HT1080 (cell line): ENCODE measurements at places on chromosomes 4 and X. TPM values are rescaled to one million over a fixed set of nuclear protein-coding genes. Genes with fewer than 3 reads are reported as not detected.

- peak; percentile 17 for DNase-seq
Measured at GRCh38 chr4:164501074-164501473, 252.9 kb upstream of the SMIM31 start.

DNA sequence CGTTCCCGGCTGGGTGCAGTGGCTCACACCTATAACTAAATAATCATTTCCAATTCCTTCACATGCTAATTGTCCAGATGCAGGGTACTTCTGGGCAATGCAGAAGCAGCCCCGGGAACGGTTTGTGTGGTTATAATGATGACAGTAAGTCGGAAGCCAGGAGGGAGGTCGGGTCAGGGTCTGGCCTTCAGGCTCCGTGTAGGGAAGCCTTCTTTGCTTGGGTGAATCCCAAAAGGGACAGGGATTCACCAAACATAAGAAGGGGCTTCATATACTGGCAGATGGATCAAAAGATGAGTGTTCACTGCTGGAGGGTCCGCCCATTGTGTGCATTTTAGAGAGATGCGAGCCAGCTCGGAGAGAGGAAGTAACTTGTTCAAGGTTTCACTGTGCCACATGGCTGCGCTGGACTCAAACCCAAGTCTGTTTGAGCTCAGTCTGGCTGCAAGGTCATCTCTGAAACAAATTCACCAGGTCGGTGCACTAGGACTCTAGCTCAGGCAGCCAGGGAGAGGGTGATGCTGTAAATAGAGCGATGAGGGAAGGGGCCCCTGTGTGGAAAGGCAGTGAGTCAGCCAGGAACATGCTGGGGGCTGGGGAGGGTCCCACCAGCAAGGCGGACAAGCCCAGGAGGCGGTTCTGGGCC, 4.8 kb upstream of the KIAA0232 start:
- no peak for DNase-seq

DNA sequence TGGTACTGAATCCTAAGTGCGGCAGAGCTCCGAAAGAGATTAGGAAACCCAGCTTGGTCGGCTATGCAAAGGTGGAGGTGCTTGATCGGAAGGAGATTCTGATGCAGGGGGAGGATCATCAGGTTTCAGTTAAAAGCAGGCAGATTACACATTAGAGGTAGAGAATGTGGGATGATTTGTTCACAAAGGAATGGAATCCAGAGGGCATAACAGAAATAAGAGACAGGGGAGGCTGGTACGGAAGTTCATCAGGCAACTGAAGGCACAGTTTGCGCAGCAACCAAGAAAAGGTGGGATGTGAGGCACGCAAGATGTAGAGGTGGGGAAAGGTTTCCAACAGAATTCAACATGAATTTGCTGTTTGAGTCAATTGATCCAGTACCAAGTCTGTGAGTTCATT, 424 bp upstream of the ZNF330 start:
- DNase-seq, result peak; percentile 8

DNA sequence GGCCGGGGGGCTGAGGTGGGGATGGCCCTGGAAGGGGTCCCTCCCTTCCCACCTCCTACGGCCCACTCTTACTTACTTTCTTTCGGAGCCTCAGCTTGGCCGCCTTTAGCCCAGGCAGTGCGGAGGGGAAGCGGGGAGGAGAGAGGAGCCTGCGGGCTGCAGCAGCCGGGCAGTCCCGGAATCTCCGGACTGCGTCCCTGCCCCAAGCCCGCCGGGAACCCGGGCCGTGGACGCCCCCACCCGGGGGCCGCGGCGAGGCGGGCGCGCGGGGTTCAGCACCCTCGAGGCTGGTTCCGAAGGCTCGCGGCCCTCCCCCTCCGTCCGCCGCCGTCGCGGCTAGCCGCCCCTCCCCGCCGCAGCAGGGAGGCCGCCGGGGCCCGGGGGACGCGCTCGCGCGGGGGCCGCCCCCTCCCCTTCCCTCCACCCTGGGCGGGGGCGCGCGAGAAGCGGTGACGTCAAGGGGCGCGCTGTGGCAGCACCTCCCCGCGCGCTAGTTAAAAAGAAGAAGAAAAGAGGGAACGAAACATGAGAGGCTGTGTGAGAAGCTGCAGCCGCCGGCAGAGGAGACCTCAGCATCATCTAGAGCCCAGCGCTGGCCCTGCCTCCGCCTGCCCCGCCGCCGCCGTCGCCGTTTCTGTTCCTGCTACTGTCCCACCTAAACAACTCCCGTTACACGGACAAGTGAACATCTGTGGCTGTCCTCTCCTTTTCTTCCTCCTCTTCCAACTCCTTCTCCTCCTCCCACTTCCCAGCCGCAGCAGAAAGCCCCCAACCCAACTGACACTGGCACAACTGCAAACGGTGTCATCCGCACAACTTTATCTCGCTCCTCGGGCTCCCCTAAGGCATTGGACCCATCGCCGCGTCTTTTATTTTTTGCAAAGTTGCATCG, at the start of gene HHIP:
TSS of gene HHIP (plus strand) at position 526 of the 892 bp plus-strand sequence. CDS start 520 bp downstream, outside the sequence.
- DNase-seq, result peak; percentile 82

- peak; percentile 31 for DNase-seq
Measured at GRCh38 chrX:131675596-131676194, 131.8 kb downstream of the OR13H1 start.

DNA sequence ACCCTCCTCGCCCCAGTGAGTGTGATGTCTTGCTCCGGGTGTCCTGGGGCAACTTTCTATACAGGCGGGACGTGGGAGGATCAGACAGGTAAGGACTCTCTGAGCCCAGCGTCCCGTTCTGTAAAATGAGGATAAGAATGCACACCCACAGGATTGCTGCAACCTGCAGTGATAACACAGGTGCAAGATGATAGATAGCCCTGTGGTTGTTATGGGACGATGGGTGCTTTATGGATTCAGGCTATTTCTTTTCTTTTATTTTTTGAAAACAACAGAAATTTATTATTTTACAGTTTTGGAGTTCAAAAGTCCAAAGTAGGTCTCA, 28.6 kb downstream of the BEX3 start:
- DNase-seq, result no peak

DNA sequence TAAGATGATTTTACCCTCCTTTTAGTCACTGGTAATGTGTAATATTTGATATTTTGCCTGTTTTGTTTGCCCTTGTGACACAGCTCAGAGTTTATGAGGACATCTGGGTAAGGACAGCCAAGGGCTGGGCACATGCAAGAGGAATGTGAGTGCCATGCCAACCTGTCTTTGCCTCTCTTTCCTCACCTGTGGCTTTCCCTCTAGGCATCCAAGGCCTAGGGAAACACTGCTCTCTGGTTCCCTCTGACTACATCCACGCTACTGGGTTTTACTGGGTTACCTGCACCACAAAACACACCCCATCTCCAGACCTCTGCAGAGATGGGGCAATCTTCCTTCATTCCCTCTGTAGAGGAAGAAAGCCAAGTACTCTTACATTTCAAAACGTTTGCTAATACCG, 7.7 kb downstream of the HPGDS start:
- DNase-seq, result no peak

DNA sequence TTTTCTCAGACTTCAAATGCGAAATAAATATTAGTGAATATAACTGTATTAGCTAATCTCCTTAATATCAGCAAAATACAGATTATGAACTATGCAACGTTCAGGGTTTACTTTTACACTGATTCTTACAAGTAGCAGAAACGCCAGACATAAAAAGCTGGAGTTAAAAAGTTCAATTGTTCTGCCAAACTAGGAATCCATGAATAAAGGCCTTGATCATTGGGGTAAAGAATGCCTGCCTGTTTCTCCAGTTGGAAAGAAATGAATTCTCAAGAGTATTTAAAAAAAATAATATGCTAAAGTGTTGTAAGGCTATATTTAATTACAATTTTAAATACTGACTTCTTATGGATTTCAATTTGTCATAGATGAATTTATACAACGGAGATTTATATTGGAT, 612.2 kb downstream of the DMD start:
- DNase-seq, result no peak

- DNase-seq, result peak; percentile 65
Measured at GRCh38 chr4:162061214-162061613, 102.6 kb downstream of the FSTL5 start.

DNA sequence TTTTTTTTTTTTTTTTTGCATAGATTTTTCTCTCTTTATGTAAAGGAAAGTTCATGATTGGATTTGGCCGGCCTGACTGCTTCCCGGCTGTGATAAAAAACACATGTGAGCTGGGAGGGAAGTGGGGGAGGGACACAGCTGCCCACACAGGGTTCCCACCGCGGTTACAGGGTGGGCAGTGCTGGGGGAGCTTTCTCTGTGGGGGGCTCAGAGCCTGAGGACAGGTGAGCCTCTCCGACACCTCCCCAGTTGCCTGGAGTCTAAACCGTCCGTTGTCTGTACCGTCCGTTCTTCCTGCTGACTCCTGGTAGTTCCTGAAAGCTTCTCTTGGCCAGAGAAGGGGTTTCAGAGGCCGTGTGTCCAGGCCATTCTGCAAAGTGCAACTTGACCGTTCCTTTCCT, 21.8 kb downstream of the SHOX start:
- DNase-seq, result no peak

DNA sequence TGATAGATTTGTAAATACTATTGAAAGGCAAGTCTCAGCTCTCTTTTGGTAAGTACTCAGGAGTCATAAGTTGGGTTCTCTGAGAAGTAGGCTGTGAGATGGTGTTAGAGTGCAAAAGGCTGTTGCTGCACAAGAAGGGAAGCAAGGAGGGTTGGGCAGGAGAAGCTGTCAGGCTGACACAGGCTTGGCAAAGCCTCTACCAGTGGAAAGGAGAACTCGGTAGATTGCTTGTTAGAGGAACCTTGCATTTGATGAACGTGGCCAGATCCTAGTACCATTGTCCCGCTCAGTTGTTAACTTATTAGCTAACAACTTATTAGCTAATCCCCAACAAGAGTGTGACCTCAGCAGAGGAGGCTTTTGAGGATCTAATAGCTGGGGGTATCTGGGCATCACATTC, 449.3 kb upstream of the BOD1L1 start:
- no peak for DNase-seq

- no peak for DNase-seq
Measured at GRCh38 chr4:168883513-168883912, 126.5 kb downstream of the CBR4 start.

DNA sequence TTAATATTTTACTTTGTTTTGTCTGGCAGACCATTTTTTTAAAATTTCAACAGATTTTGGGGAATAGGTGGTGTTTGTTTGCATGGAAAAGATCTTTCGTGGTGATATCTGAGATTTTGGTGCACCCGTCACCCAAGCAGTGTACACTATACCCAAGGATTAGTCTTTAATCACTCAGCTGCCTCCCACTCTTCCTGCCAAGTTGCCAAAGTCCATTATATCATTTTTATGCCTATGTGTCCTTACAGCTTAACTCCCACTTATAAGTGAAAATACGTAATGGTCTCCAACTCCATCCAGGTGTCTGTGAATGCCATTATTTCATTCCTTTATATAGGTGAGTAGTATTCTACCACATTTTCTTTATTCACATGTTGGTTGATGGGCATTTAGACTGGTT, 281.7 kb upstream of the GK2 start:
- no peak for DNase-seq

GRCh38 chr4:141275834-141276233, 55.1 kb downstream of the ZNF330 start:
- peak; percentile 91 for DNase-seq

DNA sequence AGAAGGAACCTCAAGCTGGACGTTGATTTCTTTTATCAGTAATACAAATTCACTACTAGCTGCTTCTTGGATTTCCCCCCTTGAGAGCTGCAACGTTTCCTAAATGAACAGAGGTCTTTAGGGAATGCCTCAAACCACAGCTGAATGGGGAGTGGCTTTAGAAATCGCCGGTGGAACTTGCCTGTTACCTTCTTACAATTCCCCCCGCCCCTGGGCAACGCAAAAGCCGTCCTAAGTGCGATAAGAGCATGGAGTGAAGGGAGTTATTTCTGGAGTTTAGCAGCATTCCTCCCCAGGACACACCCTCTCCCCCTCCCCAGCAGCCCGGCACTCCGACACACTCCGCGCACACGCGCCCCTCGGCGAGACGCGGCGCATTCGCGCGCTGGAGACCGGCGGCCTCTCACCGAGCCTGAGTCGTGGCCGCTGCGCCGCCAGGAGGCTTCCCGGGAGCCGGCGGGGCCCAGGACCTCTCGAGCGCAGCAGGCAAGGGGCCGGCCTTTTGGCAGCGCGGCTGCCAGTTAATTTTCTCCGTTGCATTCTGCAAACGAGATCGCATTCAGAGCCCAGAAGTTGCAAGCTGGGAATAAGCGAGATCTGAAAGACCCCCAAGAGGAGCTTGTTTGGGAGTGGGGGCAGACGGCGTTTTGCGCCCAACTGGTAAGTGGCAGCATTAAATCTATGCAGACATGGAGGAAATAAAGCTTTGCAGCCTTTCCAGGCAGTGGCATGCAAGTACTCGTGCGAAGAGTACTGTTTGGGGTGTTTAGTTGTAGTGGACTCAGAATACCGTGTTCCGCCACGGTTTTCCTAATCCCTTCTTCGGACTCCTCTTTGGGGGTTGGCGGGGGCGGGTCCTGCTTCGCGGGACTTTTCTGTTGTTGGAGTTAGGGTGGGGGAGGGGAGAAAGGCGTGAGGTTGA, 134.7 kb downstream of the PALLD start:
- peak; percentile 47 for DNase-seq

DNA sequence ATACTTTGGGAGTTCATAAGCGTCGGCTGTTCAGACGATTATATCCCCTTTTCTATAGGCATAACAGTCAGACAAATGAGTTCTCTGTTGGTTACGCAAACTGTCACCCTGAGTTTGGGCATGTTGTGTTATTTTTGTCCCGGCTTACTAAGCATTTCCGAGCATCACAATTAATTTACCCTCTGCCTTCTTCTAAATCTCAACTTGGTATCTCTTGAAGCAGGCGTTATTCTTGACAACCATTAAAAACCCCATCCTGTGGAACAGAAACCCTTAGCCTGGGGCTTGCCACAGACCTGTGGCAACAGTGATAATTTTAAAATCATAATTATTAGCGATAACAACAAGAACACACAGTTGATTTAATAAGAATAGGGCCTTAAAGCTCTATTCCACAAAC, 558.7 kb downstream of the INPP4B start:
- no peak for DNase-seq

GRCh38 chr4:129239088-129239487, 143.1 kb downstream of the C4orf33 start:
- no peak for DNase-seq

- DNase-seq, result no peak
Measured at GRCh38 chr4:54526560-54526959, 131.2 kb upstream of the KIT start.

The MED12 gene
- 10.1 and 13.6 TPM in 2 replicates for total RNA-seq

The WWC2 gene
- total RNA-seq, result 16.1 and 25.2 TPM in 2 replicates

The CPXCR1 gene
- 0.07 TPM in 1 of 2 replicates, not detected in the other for total RNA-seq

The CTAG1A gene
- total RNA-seq, result 130 and 312 TPM in 2 replicates

The APEX2 gene
- total RNA-seq, result 25.2 and 31.5 TPM in 2 replicates

The FAM9C gene
- not detected in 2 replicates for total RNA-seq
